ENCODE measurements at places on chromosomes 4 and X.
A peak's percentile ranks its signal among the peaks of the same experiment; 100 is the strongest.

DNA sequence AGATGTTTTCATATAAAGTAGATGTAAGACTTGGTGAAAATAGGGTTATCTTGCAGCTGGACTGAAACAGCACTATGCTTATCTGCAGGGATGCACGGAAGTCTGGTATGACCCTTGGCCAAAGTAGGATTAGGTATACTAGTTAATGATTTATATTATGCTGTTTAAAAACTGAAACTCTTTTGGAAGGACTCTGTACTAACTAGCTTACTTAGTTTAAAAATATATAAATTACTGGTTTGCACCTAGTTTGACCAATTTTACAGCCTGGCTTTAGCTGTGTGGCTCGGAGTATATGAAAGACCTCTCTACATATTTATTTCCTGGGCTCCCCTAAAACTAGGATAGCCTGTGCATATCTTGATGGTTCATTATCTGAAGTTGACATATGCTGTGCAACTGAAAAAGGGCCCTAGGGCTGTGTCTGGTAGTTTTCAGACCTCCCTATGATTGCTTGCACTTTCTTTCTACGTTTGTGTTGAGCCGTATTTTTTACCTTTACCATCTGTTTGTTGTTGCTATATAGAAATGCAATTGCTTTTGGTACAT is 89.2 kb downstream of the TMEM144 start:
- no peak for DNase-seq

DNA sequence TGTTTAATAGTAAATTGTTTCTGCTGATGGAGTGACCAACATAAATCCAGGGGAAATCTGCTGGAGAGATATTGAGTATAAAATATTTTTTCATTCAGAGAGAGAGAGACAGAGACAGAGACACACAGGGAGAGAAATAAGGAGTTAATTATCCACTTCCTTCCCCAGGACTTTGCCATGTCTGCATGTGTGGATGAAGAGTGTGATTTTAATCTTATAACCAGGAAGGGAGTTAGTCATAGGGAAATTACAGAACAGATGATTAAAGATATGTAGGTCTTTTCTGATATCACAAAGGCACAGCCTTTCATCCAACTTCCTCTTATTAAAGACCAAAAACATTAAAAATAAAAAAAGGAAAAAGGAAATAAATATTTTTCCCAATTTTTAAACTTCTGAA is 526.3 kb downstream of the SPRY1 start:
- DNase-seq, result peak; percentile 24

GRCh38 chr4:13584481-13584880 is 40.2 kb upstream of the NKX3-2 start:
- no peak for DNase-seq

GRCh38 chr4:127730142-127730913 is at the start of gene SLC25A31:
SLC25A31 (plus strand) TSS chr4:127730400; CDS start chr4:127730546, 146 bp downstream.
- no peak for DNase-seq

GRCh38 chr4:105057370-105058105 is 89.1 kb upstream of the TET2 start:
- DNase-seq, result no peak

DNA sequence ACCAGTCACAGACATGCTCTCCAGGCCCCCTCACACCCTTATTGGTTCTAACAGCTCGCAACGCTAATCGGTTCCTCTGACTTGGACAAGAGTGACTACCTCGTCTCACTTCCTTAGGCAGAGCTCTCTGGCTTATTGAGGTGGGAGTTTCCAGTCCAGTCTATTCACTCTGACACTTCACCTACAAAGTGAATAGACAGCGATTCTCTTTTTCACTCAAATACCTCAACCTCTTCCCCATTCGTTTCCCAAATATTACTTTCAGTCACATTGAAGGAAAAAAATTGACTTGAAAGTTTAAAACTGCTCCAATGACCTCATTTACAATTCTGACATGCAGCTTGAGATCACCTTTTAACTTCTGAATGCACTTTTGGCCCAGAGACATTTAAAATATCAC is 17.7 kb downstream of the HELT start:
- DNase-seq, result no peak

DNA sequence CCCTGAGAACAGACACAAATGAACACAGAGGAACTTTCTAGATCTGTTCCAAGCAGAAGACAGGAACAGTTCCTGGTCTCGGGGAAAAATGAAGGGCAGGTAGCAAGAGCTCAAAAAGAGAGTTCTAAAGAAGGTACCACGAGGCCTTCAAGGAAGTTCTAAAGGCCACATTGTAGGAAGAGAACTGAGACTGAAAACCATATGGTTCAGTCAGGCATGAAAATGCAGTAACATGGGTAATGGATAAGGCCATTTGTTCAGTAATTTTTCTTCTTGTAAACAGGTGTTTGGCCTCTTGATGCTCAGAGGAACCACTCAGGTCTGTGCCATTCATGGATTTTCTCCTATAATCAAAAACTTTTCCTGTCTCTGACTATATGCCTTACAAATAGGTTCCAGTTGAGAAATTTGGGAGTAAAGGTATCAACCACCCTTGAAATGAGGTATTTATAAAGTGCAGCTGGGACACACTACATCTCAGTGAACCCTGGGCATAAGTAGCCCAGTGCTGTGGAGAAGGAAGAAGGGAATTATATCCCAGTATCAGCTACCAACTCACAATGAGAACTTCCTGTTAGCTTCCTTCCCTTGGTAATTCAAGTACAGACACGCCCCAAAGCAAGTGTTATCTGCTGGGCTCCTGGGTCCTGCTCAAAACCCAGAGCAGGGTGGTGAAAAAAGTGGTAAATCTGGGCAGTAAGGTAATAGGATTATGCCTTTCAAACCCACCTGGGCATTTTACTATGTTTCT is 277.9 kb downstream of the KLHL13 start:
- no peak for DNase-seq

GRCh38 chr4:186296481-186296880 is 30.5 kb downstream of the F11 start:
- DNase-seq, result no peak

DNA sequence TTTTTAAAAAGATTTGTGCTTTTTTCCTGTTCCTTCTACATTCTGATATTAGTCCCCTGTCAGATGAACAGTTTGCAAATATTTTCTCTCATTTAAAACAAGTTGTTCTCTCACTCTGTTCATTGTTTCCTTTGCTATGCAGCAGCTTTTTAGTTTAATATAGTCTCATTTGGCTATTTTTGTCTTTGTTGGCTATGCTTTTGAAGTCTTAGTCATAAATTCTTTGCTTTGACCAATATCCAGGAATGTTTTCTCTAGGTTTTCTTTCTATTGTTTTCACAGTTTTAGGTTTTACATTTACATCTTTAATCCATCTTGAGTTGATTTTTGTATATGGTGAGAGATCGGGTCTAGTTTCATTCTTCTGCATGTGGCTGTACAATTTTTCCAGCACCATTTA is 136.8 kb downstream of the TET2 start:
- DNase-seq, result peak; percentile 4

DNA sequence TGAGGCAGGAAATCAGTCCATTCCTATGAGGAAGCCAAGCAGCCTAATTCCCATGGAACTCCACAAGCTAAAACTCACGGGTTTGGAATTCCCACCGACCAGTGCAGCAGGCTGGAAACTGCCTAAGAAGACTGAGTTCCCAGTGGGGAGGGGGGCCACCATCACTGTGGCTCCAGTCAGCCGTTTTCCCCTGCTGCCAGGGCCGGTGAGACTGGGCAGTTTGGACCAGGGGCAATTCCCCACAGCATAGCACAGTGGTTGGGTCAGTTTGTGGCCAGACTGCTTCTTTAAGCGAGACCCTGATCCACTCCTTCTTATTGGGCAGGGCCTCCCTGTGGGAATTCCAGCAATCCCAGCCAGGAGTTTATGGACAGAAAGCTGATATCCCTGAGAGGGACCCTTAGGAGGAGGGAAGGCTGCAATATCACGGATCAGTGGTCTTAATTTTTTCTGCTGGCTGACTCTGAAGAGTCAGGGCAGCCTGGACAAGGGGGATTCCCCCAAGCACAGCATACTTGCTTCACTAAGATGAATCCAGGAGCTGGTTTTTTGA is 20.7 kb downstream of the PAGE5 start:
- DNase-seq, result no peak

GRCh38 chrX:2474280-2474962 is 26.4 kb downstream of the DHRSX start:
- DNase-seq, result no peak

DNA sequence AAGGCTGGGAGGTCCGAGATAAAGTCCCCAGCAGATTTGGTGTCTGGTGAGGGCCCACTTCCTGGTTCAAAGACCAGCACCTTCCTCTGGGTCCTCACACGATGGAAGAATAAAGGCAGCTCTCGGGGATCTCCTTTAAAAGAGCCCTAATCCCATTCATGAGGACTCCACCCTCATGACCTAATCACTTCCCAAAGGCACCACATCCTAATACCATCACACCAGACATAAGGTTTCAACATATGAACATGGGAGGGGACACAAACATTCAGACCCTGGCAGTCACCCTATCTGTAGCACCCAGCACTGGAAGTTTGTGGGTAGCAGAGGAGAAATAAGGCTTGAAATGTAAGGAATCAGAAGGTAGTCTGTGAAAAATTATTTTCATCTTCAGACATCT is 112.9 kb upstream of the NOCT start:
- DNase-seq, result no peak

Measured in AG10803 (cell line).